ENCODE measurements at places on chromosomes 3 and 15.

- no peak for DNase-seq
Observed at GRCh38 chr15:90362936-90363212, 10.8 kb downstream of the ZNF774 start.

DNA sequence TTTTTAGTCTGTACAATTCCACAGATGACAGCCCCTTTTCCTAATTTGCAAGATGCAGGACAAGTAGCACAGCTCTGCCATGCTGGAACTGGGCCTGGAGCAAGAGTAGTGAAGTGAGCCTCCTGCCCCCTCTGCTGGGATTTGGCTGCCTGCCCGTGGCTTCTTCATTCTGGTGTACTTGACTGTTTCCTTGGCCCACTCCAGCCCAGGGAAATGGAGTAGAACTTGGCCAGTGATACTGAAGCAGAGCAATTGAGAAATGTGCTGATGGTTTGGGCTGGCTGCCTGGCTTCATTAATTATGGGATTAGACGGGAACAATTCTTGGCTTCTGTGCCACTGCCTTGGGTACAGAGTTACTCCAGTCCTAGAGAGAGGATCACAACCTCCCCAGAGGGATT, 2.8 kb downstream of the GPD1L start:
- no peak for DNase-seq

GRCh38 chr3:66904336-66904735, 93.8 kb upstream of the KBTBD8 start:
- no peak for DNase-seq

DNA sequence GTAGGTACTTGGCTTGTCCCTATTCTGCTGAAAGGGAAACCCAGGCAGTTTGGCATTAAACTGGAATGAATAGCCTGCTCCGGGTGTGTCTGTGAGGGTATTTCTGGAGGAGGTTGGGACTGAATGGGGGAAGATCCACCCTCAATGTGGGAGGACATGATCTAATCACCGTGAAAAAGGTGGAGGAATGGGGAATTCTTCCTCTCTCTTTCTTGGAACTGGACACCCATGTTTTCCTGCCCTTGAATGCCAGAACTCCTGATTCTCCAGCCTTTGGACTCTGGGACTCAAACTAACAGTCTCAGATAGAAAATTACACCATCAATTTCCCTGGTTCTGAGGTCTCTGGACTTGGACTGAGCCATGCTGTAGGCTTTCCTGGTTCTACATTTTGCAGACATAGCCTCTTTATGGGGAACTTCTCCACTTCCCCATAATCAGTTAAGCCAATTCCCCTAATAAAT, 391.7 kb downstream of the EDEM1 start:
- no peak for DNase-seq

DNA sequence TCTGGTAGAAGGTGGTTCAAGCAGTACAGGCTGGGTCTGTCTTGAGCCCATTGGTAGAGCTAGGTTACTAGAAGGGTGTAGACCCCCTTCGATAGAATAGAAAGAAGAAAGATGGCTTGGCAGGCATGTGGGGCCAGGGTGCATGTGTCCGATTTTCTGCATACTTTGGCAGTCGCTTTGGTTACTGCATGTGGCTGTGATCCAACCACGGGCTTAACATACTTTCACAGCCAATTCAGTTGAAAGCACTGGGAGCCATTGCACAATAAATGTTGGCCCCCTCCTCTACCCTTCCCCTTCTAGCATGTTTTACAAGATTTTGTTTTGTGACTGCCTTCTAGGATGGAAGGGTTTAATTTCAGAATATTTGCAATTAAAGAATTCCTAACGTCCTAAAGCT, 7.2 kb downstream of the ARID3B start:
- DNase-seq, result no peak

- no peak for DNase-seq
Observed at GRCh38 chr15:31488437-31489204, 162.0 kb downstream of the KLF13 start.

DNA sequence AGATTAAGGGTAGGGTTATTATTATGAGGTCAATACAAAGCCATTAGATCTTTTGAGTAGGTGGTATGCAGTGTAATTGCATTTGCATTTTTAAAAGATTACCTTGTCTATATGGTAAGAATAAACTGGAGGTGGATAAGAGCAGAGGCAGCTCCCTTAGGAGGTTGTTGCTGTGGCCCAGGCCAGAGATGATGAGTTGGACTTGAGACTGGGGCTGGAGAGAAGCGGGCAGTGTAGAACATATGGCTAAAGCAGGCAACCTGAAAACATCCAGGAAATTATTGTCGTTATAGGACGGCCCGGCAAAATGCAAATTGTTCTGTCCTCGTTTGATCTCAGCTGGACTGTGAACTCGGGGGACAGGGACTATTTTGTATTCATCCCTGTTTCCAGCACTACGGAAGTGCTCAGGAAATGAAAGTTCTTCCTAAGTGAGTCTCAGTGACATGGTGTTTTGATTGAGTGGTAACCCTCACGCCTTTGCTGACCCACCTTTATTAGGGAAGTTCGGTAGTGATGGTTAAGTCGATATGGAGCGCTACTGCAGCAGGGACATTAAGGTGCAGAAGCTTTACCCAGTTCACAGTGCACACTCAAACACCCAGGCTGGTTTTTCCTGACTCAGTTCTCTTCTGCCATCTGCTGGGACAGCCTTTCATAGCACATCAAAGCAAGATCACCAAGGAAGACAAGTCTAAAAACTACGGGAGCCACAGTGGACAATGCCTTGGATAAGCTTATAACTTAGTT, 27.2 kb upstream of the VPS33B start:
- peak; percentile 21 for DNase-seq

GRCh38 chr3:94024385-94024784, 4.0 kb downstream of the STX19 start:
- no peak for DNase-seq

DNA sequence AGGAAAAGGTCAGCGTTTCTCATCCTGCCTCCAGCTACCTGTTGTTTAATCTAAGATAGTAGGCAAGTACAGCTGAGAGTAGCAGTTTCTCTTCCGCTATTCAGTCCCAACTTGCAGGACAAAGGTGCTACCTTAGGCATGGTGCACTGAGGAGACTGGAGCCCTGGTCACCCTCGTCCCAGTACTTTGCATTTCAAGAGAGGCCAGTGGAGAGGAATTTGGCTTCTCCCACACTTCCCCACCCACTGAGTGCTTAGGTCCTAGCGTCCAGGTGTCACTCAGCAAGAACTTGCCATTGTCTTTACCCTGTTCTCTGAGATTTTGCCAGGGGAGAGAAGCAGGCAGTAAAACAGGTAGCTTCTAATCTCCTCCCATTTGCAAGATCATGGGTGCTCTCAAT, 12.5 kb upstream of the RPN1 start:
- no peak for DNase-seq

GRCh38 chr3:42247576-42248027, 18.4 kb downstream of the CCK start:
- DNase-seq, result peak; percentile 46

- DNase-seq, result no peak
Observed at GRCh38 chr3:71389911-71390573, 193.5 kb downstream of the FOXP1 start.

DNA sequence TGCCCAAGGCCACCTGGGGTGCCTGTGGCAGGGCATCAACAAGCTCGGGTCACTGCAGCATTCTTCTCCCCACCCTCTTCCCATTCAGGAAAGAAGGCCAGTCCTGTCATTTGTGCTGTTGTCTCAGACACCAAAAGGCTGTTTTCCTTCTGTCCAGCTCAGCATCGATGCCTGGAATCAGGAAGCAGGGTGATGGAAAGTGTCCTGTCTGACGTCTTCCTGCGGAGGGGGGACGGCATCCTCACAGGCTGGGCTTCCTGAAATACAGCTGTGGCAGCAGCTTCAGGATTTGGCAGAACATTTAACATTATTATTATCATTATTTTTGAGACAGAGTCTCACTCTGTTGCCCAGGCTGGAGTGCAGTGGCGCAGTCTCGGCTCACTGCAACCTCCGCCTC, 33.0 kb upstream of the ANKDD1A start:
- DNase-seq, result no peak

- no peak for DNase-seq
Observed at GRCh38 chr3:48891606-48892005, 7.1 kb downstream of the SLC25A20 start.

DNA sequence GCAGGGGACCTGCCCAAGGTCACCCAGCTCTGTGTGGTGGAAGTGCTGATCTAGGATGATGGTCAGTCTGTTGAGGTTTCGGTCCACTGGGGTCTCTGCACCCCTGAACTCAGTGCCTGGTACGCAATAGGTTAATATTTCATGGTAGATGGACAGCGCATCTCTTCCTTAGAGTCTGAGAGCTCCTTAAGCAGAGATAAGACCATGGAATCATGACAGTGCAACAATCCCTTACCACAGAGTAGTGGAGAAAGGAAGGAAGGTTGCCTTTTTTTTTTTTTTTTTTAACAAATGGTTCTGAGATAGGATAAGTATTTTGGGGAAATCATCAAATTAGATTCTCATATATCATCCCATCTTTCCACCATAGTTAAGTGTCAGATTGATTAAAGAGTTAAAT, 79.8 kb upstream of the SLC6A1 start:
- no peak for DNase-seq

- DNase-seq, result no peak
Observed at GRCh38 chr3:191682961-191683360, 222.0 kb downstream of the PYDC2 start.

GRCh38 chr3:127167315-127168043, 25.5 kb upstream of the PRR23E start:
- no peak for DNase-seq

GRCh38 chr3:195546130-195546560, 3.0 kb upstream of the PPP1R2 start:
- no peak for DNase-seq

GRCh38 chr3:39108200-39108710, 775 bp downstream of the TTC21A start:
- no peak for DNase-seq

DNA sequence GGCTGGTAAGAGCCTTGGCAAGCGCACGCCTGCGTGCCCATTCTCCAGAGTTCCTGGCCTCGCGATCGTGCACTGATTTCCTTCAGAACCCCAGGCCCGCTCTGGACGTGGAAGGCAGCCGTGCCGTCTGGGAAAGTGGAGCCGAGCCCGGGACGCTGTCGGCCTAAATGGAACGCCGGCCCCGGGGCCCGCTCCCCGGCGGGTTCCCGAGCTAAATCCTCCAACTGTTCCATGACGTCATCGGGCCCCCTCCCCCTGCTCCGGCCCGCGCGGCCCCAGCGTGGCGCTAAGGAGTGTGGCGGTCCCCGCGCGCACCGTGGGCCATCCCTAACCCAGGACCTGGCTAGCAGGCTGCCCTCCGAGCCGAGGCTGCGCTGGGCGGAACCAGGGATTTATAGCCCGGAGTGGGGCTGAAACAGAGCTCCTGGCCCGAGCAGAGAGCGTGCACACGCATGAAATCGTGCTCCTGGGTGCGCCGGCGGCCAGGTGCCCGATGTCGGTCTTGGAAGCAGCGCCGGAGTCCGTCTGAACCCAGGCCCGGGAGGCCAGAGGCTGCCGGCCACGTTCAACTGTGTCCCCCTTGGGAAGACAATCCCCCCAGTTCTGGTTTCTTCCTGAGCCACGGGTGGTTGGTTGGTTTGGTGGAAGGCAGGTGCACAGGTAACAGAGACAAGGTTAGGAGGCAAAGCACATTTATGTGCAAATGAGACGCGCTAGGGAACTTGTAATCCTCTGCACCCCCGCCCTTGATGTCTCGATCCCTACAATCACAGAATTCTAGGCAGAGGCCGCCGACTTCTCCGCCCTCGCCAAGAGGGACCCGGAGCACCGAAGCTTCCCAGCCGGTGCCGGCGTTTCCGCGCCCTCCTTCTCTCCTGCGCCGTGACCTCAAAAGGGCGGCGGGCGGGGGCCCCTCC, 84.9 kb upstream of the ETV5 start:
- no peak for DNase-seq

GRCh38 chr3:6099458-6100075, 761.3 kb upstream of the GRM7 start:
- DNase-seq, result no peak

GRCh38 chr3:151331696-151332095, 2.3 kb upstream of the P2RY13 start:
- DNase-seq, result no peak

DNA sequence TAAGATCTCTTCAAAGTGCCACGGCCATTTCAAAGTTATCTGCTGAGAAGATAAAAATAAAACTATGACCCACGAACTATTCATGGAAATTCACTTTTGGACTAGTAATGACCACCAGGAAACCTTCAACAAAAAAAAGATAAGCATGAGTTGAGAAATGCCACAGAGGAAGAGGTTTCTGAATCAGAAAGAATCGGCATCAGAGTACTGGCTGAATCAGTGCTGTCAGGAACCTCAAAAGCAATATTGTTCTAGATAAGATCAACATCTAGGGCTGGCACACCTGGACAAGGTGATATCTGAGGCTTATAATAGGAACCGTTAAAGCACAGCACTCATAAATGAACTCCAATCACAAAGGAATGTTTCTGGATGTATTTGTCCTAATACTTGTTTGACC, 72.7 kb downstream of the PEAK1 start:
- no peak for DNase-seq

DNA sequence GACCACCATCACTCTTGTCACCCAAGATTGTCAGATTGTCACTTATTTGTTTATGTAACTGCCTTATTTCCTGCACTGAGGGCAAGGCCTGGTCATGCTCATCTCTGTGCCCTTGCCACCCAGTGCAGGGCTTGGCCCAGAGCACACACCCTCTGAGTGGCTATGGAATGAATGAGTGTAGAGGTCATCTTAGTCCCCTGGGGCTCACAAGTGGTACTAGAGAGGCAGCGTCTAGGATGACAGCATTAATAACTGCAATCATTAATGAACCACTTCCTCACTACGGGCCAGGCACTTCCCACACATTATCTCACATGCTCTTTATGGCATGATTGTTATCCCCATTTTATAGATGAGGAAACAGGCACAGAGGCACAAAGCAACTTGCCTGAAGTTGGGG, 117.0 kb downstream of the SMAD6 start:
- DNase-seq, result no peak

- DNase-seq, result no peak
Observed at GRCh38 chr3:77040926-77041722, 1.2 kb downstream of the ROBO2 start.

GRCh38 chr3:185070491-185071286, 82.2 kb downstream of the C3orf70 start:
- DNase-seq, result no peak

DNA sequence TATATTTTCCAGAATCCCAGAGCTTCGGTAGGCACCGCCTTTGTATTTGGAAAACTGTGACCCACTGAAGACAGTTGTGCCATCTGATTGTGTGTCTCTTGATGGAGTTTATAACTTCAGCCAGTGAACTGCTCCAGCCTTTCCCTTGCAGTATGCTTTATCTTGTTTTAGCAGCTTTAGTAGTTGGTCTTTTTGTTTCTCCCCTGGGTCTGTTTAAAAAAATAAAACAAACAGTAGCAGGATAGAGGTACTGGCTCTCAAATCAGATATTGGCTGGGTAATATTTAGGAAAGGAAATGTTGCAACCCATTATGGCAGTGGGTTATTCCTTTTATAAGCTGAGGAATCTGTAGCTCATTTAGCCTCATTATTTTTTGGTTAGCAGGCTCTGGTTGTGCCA, 151.5 kb upstream of the BFSP2 start:
- no peak for DNase-seq

- DNase-seq, result no peak
Observed at GRCh38 chr3:51734572-51734907, 27.7 kb downstream of the GRM2 start.

- no peak for DNase-seq
Observed at GRCh38 chr3:114624571-114625181, 330.8 kb downstream of the TIGIT start.

GRCh38 chr3:43786526-43787305, 96.0 kb downstream of the ABHD5 start:
- DNase-seq, result no peak

- no peak for DNase-seq
Observed at GRCh38 chr15:72368899-72369298, 6.9 kb downstream of the HEXA start.

All from stimulated activated CD4-positive, alpha-beta T cell treated with anti-CD3 and anti-CD28 coated beads, Interleukin-12 subunit alpha, Interleukin-12 subunit beta, amount 100 ng/mL, for 4 hours (primary cell).